ENCODE measurements at places on chromosomes 6 and 20.

DNA sequence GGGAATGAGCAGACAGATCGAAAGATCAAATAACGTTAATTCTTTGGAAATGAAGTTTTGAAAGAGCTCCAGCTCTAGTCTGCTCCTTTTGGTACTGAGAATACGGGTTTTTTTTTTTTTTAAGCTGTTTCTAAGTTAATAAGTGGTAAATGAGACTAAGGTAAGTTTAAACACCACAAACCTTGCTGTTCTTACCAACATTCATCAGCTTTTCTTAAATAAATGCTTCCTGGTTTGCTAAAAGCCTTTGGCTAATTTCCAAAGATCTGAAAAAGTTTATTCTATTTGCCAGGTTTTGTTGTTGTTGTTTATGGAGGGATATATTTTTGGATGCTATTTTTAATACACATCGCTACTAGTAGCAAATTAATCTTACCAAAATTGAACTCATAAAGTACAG lies 55.1 kb upstream of the STXBP5 start:
- DNase-seq = no peak

DNA sequence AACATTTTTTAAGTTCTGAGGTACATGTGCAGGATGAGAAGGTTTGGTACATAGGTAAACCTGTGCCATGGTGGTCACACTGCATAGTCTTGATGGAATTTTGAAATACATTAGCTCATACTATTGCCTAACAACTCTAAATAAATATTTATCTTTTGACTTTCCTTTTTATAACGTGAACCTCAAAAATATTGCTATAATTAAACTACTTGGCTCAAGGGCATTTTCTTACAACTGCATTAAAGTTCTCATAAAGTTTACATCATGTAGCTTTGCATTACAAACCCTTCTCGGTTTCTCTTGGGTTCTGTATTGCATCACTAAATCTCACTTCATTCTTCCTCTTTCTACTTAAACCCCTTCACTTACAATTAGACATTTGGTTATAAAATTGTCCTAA lies 636.0 kb upstream of the PTCHD4 start:
- no peak for DNase-seq

GRCh38 chr20:53413186-53413631 lies 180.4 kb downstream of the ZNF217 start:
- peak; percentile 73 for DNase-seq

GRCh38 chr20:3697588-3698305 lies 14.7 kb downstream of the SIGLEC1 start:
- DNase-seq = no peak

DNA sequence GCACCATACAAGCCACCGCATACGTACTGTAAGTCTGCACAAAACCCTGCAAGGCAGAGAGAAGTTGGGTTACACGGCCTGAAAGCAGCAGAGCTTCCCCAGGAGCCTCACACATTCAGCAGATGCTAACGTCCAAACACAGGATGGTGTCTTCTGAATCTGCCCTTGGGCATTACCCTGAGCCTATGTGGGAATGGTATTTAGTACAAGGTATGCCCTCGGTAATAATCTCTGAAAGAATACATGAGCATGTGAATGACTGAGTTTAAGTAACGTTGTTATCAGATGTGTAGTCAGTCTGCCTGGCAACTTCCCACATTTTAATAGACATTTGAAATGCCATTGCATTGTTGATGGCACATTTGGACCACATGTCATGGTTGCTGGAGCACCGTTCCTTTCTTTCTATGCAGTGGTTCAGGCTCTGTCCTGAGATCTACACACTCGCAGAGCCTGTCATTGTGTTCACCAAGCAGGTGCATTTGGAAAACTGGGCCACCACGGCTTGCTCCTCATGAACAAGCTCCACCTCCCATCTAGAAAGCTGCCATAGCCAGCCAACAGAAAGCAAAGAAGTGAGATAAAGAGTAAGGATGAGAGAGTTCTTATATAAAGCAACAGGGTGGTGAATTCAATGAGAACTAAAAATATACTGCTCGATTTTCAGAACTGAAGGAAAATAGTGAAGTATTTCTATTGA lies 136.5 kb upstream of the GGTLC1 start:
- no peak for DNase-seq

DNA sequence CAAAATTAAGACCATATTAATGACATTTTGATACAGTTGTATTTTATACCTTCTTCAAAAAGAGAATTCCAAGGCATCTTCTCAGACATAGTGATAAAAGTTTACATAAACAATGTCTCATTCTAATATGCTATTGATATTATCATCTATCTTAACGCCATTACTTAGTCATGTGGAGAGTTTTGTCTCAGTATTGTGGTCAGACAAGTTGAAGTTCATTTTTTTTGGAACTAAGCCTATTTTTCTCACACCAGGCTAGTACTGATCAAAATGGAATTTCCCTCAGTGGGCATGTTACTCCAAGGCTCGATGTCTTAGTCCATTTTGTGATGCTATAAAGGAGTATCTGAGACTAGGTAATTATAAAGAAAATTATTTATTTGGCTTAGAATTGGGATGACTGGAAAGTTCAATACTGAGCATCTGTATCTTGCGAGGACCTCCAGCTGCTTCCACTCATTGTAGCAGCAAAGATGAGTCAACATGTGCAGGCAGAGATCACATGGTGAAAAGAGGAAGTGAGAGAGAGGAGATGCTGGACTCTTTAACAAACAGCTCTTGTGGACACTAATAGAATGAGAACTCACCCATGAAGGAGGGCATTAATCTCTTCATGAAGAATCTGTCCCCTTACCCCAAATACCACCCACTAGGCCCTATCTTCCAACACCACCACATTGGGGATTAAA lies 825.5 kb upstream of the MANEA start:
- DNase-seq = no peak

- no peak for DNase-seq
Measured at GRCh38 chr6:131740161-131740560, 29.3 kb upstream of the CTAGE9 start.

GRCh38 chr20:38581830-38582358 lies 897 bp downstream of the ADIG start:
- no peak for DNase-seq

DNA sequence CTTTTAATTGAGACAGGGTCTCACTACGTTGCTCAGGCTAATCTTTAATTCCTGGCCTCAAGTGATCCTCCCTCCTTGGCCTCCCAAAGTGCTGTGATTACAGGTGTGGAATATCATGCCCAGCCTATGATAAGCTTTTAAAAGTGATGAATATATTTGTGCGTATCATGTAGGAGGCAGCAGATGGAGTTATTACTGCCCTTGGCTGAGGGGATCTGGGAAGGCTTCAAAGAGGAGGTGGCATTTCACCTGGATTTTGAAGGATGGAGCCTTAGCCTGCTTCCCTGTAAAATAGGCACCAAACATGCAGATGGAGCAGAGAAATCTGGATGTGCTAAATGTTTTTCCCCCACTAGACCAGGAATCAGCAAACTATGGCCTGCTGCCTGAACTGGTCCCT lies 10.1 kb downstream of the PIM1 start:
- no peak for DNase-seq

Data from H1 (cell line).